Activated CD8-positive, alpha-beta memory T cell treated with anti-CD3 and anti-CD28 coated beads, Interleukin-2, amount 50 U/mL, for 4 hours (primary cell): ENCODE measurements at places on chromosomes 5 and 9.

- no peak for DNase-seq
Measured at GRCh38 chr9:76086539-76086938, 196.1 kb downstream of the PCSK5 start.

GRCh38 chr5:174444479-174445188, 279.7 kb upstream of the MSX2 start:
- DNase-seq, result no peak

DNA sequence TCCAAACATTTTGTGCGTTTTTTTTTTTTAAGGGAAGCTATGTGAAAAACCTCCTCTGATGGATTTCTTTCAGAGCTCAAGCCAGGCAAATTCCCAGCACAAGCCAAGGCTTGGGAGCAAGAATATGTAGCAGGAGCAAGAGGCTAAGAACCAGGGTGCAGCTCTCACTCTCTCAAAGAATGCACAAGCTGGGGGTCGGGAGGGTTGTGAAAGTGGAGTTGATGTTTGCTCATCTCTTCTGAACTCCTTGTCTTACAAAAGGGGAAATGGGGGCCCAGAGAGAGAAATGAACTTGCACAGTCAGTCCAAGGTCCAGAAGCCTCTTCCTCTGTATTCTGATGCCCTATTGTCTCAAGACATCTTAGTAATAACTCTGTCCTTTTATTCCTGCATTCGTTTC, 7.7 kb upstream of the TRAF1 start:
- DNase-seq, result no peak

GRCh38 chr5:168472329-168472728, 13.9 kb upstream of the RARS1 start:
- no peak for DNase-seq

DNA sequence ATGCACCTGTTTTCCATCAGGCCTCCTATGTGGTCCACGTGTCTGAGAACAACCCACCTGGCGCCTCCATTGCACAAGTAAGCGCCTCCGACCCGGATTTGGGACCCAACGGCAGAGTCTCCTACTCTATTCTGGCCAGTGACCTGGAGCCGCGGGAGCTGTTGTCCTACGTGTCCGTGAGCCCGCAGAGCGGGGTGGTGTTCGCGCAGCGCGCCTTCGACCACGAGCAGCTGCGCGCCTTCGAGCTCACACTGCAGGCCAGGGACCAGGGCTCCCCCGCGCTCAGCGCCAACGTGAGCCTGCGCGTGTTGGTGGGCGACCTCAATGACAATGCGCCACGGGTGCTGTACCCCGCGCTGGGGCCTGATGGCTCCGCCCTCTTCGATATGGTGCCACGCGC, 1.7 kb downstream of the PCDHGB1 start:
- no peak for DNase-seq
